ENCODE measurements at places on chromosomes 5 and 9.

DNA sequence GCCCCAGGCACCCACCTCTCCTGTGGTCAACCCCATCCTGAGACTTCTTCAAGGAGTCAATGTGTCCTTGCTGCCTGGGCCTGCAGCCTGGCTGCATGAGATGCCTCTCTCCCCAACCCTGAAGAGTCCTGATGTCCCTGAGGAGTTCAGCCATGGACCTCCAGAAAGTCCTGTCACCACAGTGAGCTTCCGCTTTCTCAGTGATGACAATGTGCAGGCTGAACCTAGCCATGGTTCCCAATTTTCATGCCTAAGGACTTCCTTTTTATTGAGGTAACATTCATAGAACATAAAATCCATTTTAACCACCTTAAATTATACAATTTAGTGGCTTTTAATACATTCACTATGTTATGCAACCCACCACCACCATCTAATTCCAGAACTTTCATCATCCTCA is 29.1 kb downstream of the DAP start:
- DNase-seq = no peak

GRCh38 chr9:83406921-83407320 is 131.3 kb downstream of the FRMD3 start:
- DNase-seq = no peak

- no peak for DNase-seq
Observed at GRCh38 chr5:5304361-5305020, 118.0 kb upstream of the ICE1 start.

DNA sequence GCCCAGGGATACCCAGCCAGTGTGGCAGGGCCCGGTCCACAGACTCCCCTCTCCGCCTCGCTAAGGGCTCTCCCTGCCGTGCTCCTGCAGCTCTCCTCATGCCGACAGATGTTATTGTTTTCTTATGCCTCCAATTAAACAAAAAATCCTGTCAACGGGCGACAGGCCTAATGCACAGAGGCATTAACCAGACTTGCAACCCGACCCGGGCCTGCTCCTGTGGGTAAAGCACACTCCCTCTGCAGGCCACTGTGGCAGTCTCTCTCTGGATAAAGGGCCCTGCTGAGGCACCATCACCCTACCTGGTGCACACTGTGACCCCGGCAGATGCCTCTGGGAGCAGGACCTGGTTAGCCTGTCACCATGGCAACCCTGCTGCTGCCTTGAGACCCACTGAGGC is 27.5 kb upstream of the HAND1 start:
- no peak for DNase-seq

DNA sequence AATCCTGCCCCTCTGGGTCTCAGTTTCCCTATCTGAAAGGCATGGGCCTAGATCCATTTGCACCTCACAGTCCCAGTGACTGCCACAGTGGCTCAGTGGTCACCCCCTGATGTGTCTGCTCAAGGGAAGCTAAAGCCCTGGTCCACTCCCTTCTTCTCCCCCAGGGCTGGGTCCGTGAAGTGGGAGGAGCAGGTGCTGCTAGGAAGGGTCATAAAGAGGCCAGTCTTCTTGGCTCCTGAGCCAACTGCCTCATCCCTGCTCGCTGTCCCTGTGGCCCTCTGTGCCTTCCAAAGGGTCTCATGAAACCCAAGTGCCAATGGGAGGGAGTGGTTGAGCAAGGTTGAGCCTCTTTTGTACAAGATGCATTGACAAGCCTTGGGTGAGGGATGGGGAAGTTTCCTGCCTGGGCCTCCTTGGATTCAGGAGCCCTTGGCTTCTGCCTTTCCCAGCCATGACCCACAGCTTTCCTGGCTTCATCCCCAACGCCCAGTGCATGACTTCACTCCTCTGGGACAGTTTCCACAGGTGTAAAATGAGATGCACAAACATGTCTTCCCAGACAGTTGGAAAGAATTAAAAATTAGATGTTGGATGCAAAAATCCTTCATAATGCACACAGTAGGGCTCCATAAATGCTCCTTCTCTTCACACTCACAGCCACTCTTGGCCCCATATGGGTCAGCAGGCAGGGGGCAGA is 1.6 kb upstream of the SLC6A7 start:
- no peak for DNase-seq

DNA sequence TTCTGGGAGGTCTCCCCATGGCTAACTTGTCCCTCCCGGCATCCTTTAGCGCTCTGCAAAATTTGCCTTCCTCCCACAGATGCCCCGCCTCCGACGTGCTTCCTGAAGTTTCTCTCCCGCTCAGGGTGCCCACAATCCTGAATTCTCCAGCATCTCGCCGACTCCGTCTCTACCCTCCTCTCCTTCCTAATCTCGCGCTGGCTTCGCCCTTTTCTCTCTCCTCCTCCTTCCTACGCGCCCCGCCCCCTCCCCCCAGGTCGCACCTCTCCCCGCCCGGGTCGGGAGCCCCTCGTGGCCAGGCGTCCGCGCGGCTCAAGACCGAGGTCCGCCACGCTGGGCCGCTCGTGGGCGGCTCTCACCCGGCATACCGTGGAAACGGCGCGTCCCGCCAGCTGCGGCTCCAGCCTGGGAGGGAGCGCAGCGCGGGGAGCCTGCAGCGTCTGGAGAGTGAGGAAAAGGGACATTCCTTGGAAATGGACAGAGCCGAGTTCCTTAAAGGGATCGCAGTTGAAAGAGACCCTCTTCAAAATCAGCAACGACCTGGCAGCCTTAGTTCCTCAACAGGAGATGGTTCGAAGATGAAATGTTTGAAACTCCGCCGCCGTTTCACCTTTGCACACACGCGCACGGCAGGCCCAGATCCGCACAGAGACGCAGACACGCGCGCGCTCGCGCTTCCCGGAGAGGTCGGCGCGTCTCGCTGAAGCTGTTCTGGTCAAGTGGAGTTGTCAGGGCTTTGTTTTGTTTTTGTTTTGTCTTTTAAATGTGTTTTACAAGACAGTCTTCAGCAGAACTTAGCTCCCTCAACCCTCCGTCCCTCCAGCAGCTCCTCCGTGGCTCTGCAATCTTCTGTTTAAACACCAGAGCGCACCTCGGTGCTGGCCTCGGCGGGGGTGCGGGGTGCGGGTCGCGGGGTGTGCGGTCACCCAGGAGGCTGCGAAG is 5.0 kb upstream of the IRX2 start:
- DNase-seq = no peak

DNA sequence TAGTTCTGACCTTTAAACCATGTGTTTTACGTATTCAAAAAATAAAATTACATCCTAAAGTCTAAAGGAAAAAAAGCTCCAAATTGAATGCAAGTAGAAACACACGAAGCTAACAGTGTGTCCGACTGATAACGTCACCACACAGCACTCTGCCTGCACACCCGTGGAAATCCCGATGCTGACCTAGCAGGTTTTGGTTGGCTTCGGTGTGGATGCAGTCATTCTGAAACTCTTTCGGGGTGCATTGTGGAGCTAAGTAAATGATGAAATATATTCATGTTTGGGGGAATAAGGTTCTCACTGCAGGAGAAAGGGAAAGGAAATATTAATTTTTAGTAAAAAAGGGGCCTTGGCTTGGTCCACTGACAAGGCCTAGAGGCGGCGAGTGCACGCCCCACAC is 2.0 kb downstream of the RASGEF1C start:
- DNase-seq = no peak

GRCh38 chr5:146273109-146273508 is 65.5 kb upstream of the POU4F3 start:
- DNase-seq = no peak

GRCh38 chr9:91751922-91752321 is 198.1 kb downstream of the ROR2 start:
- no peak for DNase-seq

All from keratinocyte (primary cell).